ENCODE measurements at places on chromosomes 2 and 18.

GRCh38 chr2:71843391-71843850, 304.2 kb downstream of the CYP26B1 start:
- no peak for DNase-seq

GRCh38 chr18:36338403-36338933, 41.0 kb downstream of the FHOD3 start:
- DNase-seq: no peak

GRCh38 chr2:215465256-215465655, 29.4 kb upstream of the FN1 start:
- no peak for DNase-seq

DNA sequence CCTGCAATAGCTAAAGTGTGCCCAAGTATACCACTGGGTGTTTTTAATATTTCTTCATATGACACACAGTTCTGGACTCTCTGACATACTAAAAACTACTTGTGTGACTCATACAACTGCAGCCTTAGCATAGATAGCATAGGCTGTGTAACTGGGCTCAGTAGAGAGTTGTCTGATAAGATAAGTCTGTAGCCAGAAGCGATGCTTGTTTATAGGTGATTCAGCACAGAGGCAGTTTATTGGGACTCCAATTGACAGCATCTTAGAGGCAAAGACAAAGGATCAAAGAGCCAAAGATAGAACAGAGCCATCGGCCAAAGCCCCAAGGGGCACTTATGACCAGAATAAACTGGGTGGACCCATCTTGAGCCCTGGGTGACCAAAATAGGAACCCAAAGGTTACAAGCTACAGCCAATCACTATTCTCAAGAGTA, 42.3 kb downstream of the AAK1 start:
- no peak for DNase-seq

DNA sequence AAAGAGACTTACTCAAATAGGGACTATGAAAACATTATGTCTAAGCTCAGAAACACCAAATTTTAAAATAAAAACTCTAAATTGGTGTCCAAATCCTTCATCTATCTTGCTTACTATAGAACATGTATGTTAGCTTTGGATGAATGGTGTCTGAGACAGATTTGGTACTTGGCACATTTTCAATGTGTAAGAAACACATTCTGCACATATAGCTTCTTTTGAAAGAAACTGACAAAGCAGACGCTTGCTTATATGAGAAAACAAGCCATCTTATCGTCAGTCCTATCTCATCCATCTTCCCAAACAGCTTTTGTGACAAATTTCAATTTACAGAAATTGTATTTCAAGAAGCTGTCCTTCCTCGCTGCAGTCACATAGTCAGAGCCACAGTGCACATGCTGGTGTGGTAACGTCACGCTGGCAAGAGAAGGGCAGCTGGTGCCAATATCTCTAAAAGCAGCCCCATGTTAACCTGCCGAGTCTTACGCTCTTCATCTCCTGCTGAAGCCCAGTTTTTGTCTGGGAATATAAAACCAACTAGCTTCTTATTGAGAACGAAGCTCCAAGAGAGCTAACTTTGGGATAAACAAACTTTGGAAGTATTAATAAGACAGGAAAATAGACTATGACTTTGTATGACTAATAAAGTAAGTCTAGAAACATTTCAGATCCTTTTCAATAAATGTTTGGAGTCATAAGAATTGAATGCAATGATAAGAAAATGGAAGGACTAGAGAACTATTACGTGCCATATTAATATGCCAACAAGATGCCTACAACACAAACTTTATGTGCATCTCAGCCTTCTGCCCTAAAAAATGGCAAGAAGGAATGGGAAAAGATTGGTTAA, 74.9 kb upstream of the TFCP2L1 start:
- no peak for DNase-seq

DNA sequence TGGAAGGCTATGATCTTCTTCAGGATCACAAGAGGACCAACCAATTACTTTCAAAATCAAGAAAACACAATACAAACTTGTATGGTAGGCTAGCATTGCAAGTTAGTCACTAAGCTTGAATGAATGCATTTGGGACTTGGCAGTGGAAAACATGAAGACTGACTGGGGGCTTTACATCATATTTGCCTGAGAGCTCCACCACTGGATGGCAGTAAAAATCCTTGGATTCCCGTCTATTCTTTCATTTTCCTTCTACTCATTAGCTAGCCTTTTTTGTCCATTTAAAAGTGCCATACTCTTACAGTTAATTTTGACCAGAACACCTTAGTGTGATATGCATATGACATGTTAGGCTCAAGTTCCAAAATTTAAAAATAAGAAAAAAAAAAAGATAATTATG, 63.5 kb upstream of the RASGRP3 start:
- no peak for DNase-seq
